ENCODE measurements at places on chromosomes 12 and 14. TPM values are rescaled to one million over a fixed set of nuclear protein-coding genes. Genes with fewer than 3 reads are reported as not detected.

The ADAMTS20 gene
- total RNA-seq = not detected

The SLC25A47 gene
- not detected for total RNA-seq

The TDRD9 gene
- 8.2 TPM for total RNA-seq

The OR9K2 gene
- total RNA-seq = not detected

The SYNDIG1L gene
- total RNA-seq = 0.58 TPM

The INSM2 gene
- total RNA-seq = not detected

The TMEM229B gene
- total RNA-seq = 2.9 TPM

The PMEL gene
- 0.49 TPM for total RNA-seq

The ANKLE2 gene
- total RNA-seq = 55.9 TPM

The PROX2 gene
- not detected for total RNA-seq

The IL23A gene
- not detected for total RNA-seq

The FOXN4 gene
- not detected for total RNA-seq

The ZNF140 gene
- 17.6 TPM for total RNA-seq

The PSMC6 gene
- total RNA-seq = 79.1 TPM

The VCPKMT gene
- total RNA-seq = 6.7 TPM

The SRRM4 gene
- total RNA-seq = 0.04 TPM

The LMO3 gene
- total RNA-seq = 26.2 TPM

The AQP2 gene
- total RNA-seq = not detected

The CLEC4D gene
- total RNA-seq = 0.67 TPM

The TMEM132D gene
- total RNA-seq = 0.18 TPM

The DDN gene
- not detected for total RNA-seq

The CPNE8 gene
- 26.6 TPM for total RNA-seq

The GPRC5D gene
- total RNA-seq = not detected

The RAD51AP1 gene
- total RNA-seq = 1.4 TPM
